ENCODE measurements at places on chromosomes 5 and 9.

GRCh38 chr5:74460694-74461093, 179.8 kb downstream of the ENC1 start:
- DNase-seq, result no peak

GRCh38 chr5:111730659-111731382, 26.2 kb downstream of the NREP start:
- DNase-seq, result no peak

DNA sequence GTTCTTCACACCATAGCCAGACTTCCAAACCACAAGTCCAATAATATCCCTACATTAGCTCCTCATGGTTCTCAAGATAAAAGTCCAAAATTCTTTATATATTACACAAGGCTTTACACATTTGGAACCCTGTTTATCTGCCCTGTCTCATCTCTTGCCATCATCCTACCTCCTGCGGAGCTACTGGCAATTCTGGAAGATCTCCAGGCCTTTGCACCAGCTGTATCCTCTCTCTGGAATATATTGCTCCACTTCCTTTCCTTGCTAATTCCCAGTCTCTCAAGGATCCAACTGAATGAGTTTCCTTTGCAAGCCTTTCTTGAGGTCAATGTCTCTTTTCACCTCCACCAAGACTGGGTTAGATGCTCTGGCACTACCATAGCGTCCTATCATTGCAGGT, 41.3 kb upstream of the MIER3 start:
- DNase-seq, result no peak

DNA sequence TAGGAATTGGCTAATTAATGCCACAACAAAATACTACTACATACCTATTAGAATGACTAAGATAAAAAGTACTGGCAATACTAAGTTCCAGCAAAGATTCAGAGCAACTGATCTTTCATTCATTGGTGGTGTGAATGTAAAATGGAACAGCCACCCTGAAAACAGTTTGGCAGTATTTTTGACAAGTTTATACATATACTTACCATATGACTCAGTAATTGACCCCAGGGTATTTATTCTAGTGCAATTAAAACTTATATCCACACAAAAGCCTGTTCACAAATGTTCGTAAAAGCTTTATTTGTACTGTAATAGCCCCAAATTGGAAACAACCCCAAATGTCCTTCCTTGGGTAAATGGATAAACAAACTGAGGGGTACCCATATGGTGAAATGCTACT, 270.8 kb upstream of the ACTBL2 start:
- no peak for DNase-seq

Data from B cell (primary cell).